ENCODE measurements at places on chromosomes 16 and 17.
A peak's percentile ranks its signal among the peaks of the same experiment; 100 is the strongest.

DNA sequence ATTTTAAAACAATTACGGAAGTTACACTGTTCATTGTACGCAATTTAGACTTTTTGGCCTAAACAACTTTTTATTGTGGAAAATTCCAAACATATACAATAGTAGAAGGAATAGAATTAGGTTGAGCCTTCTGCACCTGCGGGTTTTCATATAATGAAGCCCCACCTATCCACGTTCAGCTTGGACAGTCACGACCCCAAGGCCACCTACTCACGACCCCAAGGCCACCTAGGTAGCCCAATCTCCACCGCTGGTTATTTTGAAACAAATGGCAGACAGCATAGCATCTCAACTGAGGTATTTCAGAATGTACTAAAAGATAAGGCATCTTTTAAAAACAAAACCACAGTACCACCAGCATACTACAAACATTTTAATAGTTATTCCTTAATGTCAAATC, 631 bp downstream of the NLRC5 start:
- no peak for DNase-seq
- no peaks in the 10 kb centered on the region for H3K36me3 ChIP-seq
- H3K27ac ChIP-seq, result peak overlapping the region; percentile 86
- no peaks in the 10 kb centered on the region for H3K27me3 ChIP-seq
- H3K4me3 ChIP-seq, result peak overlapping the region; percentile 65
- peaks cover 17% of the 10 kb centered on the region for H3K4me1 ChIP-seq

- no peaks in the 10 kb centered on the region for H3K36me3 ChIP-seq
- no peaks in the 10 kb centered on the region for H3K4me1 ChIP-seq
- H3K4me3 ChIP-seq, result no peak overlapping the region
- no peaks in the 10 kb centered on the region for H3K27me3 ChIP-seq
Measured at GRCh38 chr16:9845661-9846361, 336.4 kb downstream of the GRIN2A start.

DNA sequence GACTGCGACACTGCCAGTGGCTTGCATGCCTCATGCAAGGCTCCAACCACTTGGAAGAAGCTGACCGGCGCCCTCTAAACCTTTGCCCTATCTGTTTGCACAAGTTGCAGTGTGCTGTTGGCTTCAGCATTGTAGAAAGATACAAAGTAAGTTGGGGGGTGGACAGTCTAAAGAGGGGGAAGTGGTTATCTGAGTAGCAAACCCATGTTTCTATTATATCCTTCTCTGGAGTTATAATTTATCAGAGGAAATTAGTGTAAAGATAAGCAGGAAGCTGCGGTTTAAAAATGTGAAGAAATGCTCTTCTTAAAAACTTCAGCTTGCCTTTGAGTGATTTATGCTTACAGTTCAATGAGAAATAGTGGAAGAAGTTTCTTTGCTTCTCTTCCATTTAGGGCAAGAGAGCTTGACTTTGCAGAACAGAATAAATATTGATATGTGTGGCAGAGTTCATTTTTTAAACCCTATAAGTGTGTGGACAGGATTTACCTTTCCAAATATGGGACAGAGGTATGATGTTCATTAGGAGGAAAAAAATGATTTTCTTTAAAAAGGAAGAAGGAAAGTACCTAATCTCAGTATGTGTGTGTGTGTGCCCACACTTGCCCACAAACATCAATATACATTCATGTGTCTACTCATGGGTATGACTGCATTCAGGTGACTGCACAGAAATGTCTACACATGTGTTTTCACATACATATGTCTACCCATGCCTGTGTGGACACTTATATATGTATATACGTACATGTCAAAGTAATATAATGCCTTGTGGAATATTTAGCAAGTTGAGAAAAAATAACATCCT, 8.1 kb downstream of the AMZ2 start:
- H3K27ac ChIP-seq, result no peak overlapping the region

DNA sequence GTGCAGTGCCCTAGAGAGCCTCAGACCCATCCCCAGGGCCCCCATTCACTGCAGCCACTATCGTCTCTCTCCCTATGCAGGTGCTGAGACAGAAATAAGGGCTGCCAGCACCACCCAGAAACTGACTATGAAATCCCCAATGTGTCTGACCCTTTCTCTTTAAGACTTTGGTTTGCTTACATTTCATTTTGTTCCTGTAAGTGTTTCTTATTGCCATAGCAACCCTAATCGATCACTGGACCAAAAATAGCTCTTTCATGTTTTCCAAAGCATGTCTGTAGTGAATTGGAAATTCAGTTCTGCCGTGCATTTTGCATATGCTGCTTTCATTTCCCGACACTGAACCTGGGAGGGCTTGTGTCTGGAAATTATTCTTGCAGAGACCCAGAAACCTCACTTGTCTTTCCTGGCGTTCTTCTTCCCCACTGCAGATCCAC, 148.7 kb upstream of the NOL11 start:
- no peak for DNase-seq
- no peaks in the 10 kb centered on the region for H3K36me3 ChIP-seq
- H3K4me3 ChIP-seq, result no peak overlapping the region
- no peak overlapping the region for H3K27ac ChIP-seq
- H3K27me3 ChIP-seq, result no peaks in the 10 kb centered on the region

DNA sequence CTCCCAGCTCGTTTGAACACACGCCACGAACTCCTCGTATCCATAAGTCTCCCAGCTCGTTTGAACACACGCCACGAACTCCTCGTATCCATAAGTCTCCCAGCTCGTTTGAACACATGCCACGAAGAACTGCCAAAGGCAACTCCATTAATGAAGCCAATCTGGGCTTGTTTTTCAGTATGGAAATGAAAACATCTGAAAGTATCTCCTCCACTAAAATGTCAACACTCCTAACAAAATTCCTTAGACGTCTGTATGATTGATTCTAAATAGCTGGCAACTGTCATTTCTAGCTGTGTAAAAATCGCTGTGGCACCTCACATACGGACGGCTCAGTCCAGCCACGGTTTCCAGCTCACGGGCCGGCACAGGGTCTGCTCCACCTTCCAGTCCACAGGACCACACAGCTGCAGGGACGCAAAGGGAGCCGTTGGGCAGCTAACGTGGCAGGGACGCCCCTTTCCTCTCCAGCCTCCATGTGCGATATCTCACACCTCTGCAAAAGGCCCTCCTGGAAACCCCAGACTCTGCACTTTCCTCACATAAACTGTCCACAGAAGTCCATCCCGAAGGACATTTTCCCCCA, 67.1 kb upstream of the METRNL start:
- no peak overlapping the region for H3K4me3 ChIP-seq
- DNase-seq, result no peak
- no peaks in the 10 kb centered on the region for H3K36me3 ChIP-seq
- H3K27ac ChIP-seq, result no peak overlapping the region

DNA sequence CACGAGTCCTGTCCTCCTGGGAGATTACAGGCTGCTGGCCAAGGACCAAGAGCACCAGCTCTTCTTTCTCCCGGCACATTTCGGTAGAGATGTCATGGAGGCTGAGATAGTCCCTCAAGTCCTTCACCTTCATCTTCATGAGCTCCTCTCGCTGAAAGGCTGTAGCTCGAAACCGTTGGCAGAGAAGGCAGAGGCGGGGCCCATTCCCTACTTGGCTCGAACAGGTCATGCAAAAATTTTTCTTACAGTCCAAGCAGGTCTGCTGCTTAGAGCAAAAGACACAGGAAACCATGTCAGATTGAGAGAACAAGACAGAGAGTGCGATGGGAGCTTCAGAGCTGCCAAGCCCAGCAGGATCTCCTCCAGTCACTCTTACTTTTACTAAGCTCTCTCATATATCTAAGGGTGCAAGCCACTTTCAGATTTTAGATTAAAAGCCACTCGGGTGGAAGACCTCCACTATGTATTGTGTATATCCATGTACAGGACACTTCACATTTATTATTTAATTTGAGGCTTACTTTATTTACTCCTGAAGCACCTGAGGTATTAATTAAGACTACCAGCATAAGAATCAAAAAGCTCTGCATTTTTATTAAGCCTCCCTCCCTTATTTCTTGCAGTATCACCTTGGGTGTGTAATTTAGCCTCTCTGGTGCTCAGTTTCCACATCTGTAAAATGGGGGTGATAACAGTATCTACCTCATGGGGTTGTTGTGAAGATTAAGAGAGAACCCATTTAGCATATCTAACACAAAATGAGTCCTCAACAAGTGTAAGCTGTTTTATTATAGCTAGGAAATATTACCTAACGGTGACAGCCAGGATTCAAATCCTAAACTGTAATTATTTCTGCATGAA, 41.4 kb downstream of the LIG3 start:
- DNase-seq, result no peak
- no peaks in the 10 kb centered on the region for H3K4me1 ChIP-seq
- H3K27me3 ChIP-seq, result no peaks in the 10 kb centered on the region
- no peaks in the 10 kb centered on the region for H3K36me3 ChIP-seq
- no peak overlapping the region for H3K27ac ChIP-seq
- no peak overlapping the region for H3K4me3 ChIP-seq

Measured in ovary (tissue), 10 donors.